ENCODE measurements at places on chromosomes 7 and 10.
A peak's percentile ranks its signal among the peaks of the same experiment; 100 is the strongest.

DNA sequence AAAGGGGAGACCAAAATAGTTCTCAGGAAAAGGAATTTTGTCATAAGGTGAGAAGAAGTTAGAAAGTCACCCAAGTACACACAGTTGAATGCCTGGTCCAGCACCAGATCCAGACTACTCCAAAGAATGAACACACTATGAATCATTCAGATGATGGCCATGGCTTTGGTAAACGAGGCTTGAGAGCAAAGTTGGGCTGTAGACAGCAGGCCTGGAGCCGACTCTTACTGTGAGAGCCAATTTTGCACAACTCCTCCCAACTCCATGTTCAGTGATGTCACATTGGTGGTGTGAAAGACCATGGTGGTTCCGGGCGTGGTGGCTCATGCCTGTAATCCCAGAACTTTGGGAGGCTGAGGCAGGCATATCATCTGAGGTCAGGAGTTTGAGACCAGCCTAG lies 131.6 kb downstream of the PKD1L1 start:
- peak; percentile 72 for DNase-seq

GRCh38 chr10:101967119-101967518 lies 88.9 kb downstream of the ARMH3 start:
- DNase-seq: no peak

DNA sequence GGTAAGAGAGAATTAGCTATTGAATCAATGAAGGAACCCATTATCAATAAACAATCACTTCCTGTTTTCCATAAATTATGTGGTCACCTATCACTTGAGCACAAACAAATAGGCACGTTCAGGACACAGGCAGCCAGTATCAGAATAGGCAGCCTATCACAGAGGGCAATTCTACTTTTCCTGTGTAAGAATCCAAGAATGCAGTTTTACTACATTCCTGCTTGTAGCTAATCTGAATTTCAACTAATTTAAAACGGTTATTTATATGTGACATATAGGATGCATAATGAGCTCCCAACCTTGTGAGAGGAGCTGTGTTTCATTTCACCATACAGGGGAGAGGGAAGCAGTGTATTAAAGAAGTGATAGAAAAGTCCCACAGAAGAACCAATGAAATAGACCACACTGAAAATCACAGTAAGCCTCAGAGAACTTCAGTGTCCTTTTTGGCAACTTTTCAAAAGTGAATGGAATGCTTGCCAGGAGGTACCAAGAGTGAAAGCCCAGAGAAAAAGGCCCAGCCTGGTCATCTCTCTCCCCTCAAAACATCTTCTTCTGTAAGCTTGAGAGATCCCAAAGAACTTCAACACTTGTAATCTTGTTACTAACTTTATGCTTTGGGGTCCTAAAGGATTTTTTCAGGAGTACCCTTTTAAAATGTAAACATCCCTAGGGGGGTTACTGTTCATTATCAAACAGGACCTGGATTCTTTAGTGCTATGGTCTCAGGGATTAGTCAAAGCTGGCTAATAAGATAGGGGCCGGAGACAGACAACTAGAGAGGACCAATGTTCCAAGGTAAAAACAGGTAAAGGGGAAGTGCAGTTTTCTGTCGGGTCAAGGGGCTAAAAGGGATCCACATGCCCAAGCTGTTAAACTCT lies 1.3 kb downstream of the IMMP2L start:
- peak; percentile 62 for DNase-seq

DNA sequence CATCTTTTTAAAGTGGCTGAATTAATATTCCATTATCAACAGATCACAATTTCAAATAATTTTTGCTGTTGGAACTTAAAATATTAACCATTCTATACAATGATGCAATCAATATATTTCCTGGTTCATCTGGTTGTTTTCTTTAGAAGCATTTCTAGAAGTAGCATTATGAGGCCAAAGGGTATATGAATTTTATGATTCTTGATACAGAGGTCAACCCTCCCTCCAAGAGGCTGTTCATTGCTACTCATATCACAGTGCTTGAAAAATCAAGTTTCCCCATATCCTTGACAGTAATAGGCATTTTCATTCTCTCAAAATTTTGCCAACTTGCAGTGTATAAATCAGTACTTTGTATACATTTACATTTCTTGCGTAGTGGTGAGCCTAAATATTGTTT lies 312.6 kb downstream of the BMPER start:
- no peak for DNase-seq

DNA sequence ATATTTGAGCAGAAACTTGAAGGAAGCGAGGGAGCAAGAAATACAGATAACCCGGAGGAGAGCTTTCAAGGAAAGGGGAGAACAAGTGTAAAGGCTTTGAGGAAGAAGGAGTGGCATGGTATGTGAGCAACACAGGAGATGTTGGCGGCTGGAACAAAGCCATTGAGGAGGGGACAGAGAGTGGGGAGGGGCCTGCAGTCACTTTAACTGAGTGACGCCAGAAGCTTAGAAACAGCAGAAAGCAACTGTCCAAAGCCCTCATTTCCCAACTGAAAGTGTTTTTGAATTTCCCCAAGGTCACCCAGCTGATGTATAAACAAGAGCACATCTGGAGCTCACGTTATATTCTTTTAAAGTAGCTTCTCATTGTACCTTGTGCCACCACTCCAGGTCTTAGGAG lies 19.1 kb downstream of the AUTS2 start:
- DNase-seq: no peak

Measured in ELR (cell line).